Mesothelial cell of epicardium (in vitro differentiated cells): ENCODE measurements at places on chromosomes 1 and 21.

DNA sequence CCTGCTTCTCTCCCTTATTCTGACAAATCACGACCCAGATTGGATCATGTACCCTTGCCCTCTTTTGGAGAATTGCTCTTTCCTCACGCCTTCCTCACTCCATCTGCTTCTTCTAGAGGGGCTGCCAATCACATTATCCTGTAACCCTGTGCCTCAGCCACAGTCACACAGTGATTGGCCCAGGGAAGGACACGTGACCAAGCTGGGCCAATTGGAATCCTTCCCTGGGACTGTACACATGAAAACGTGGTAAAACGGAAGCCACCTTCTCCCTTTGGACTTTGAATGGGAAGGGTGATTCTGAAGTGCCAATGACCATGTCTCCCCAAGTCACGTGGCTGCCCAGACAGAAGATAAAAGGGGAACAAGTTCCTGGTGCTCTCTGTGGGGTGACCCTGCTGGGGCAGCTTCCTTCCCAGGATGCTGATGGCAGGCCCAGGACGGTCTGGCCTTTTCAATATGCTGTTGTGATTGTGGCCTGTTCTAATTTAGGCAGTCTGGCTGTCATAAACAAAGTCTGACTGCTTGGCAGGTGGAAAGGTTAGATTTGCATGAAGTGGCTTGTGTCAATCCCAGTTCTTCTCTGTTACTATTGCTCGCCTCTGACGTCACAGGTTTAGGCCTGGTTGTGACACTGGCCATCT is 92.9 kb downstream of the UBIAD1 start:
- no peak for DNase-seq

- DNase-seq, result no peak
These were observed 16.5 kb upstream of the AGTRAP start for GRCh38 chr1:11719313-11720032.

- peak; percentile 42 for DNase-seq
These were observed 30.9 kb downstream of the GPA33 start for GRCh38 chr1:167059045-167059808.

DNA sequence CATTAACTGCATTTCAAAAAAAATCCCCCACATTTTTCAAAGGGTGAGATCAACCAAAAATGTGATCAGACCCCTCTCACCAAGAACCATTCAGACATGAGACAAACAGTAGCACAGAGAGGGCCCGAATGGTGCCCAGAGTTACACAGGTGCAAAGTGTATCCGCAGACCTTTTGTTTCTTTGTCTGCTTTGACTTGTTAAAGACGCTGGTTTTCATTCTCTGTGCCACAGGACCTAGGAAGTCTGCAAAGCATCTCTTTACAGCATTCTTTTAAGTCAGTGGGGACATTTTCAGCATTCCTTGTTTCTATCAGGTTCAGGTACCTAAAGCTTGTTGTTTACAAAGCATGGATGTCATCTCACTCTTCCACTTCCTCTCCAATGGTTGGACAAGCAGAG is 87.2 kb upstream of the MAP1LC3C start:
- DNase-seq, result no peak

- DNase-seq, result no peak
These were observed 6.3 kb downstream of the CDKN2C start for GRCh38 chr1:50976111-50976889.

DNA sequence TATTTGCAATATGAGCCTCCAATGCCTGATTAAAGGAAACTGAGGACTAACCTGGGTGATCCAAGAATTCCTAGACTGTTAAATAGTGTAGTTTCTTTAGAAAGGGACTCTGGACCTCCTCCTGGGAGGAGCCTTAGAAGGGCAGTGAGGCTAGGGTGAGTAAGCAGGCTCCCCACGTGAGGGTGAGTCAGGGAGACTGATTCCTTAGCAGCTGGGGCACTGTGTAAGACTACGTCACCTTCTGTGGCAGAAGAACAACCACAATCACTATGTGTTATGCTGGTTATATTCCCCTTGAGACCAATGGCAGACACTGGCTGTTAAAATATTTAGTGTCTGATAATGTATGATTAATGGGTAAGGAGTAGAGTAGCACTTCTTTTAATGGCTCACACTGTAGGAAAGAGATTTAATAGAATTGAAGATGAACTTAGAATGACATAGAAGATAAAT is 53.3 kb upstream of the SYT14 start:
- no peak for DNase-seq
